ENCODE measurements at places on chromosomes 11 and 22.

DNA sequence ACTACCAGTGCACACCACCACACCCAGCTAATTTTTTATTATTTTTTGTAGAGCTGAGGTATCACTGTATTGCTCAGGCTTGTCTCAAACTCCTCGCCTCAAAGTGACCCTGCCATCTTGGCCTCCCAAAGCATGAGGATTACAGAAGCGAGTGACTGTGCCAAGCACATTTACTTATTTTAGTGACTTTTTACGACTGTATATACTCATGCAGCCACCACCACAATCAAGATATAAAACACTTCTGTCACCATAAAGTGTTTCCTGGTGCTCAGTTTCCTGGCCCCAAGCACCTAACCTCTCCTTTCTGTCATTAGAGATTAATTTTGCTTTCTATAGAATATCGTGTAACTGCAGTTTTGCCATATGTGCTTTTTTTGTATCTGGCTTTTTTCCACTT is 25.9 kb downstream of the ELP4 start:
- no peak for DNase-seq

DNA sequence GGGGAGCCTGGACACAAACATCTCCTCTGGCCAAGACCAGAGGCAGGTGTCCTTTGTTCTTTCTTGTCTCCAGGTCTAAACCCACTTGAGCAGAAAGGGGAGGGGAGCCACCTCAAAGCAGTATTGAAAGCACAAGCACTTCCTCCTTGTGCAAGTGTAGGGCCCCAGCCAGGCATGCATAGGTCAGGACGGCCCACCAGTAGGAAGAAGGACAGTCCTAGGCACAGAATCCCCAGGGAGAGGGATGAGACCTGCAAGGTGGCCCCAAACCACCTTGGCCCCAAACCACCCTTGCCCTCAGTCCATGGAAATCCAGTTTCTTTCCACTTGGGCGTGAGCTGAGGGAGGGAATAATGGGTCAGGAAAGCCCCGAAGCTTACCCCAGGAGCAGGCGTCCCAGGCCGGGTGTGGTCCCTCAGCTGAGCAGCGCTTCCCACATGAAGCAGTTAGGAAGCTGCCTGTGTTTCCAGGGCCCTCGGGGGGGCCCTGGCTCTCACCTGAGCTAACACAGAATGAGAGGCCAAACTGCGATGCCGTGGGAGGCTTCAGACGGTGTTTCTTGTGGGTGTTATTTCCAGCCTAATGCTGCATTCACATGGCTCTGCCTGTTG is 20.4 kb upstream of the IGSF9B start:
- no peak for DNase-seq

DNA sequence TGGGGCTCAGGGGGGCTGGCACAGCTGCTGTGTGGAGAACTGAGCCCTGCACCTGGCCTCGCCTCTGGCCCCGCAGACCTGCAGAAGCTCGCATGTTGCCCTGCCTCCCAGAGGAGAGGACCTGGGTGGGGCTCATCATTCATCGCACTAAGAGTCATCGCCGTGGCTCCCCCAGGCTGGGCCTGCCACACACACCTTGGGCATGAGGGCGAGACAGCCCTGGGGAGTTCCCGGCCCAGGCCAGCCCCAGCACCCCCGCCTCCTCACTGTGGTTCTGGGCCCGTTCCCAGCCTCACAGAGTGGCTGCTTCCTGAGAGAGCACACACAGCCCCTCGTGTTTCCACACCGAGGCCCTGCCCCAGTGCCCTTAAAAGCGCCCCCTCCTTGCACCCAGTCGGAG is 694.6 kb downstream of the TBC1D22A start:
- no peak for DNase-seq

- no peak for DNase-seq
Measured at GRCh38 chr11:19956228-19956627, 204.0 kb downstream of the DBX1 start.

GRCh38 chr22:48218889-48219420 is 1456.5 kb downstream of the TBC1D22A start:
- no peak for DNase-seq

- peak; percentile 76 for DNase-seq
Measured at GRCh38 chr22:36856121-36856791, 4.5 kb upstream of the NCF4 start.

- no peak for DNase-seq
Measured at GRCh38 chr11:61172356-61172755, 11.1 kb upstream of the VPS37C start.

- DNase-seq = no peak
Measured at GRCh38 chr11:68933605-68934320, 30.1 kb downstream of the IGHMBP2 start.

DNA sequence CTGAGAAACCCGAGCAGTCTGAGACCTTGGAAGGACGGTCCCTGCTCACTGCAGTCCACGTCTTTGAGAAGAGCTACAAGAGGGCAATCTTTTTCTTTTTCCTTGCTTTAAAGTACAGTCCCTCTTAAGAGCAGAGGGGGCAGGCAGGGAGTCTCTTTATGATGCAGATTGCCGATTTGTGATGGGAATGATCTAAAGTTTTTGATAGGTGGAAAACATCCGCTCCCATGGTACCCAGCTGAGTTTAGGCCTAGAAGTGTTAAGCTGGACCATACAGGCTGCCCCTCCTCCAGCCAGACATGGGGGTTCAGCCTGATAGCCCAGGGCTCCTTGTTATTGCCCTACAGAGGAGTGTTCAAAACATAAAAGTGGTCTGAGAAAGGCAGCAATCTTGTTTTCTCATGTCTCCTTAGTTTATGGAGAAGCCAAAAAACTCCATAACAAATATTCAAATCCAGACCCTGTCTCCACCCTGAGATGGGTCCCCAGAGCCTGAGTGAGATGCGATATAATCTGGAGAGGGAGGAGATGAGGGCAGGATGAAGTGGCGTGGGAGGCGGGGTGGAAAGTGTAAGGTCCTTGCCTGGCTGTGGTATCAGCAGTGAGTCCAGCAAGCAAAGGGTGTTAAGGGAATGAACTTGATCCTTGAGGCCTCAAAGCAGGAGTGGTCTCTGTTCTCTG is 135.1 kb downstream of the FDX1 start:
- DNase-seq = no peak

DNA sequence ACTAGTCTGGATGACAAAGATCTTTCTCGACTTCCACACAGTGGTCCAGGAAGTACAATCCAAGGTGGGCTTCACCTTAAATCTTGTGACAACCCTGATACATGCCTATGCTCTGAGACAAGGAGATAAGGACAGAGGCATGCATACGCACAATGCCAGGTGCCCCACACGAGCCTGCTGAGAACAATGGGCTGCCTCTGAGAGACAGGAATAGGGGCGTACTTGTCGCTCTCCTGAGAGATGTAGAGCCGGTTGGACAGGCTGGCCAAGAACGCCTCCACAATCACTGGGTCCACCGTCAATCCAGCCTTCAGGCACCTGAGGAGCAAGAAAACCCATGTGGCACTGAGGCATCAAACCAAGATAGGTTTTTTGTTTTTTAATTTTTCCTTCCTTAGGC is 25.5 kb downstream of the SERPIND1 start:
- no peak for DNase-seq

- no peak for DNase-seq
Measured at GRCh38 chr11:2555891-2556290, 111.1 kb downstream of the KCNQ1 start.

DNA sequence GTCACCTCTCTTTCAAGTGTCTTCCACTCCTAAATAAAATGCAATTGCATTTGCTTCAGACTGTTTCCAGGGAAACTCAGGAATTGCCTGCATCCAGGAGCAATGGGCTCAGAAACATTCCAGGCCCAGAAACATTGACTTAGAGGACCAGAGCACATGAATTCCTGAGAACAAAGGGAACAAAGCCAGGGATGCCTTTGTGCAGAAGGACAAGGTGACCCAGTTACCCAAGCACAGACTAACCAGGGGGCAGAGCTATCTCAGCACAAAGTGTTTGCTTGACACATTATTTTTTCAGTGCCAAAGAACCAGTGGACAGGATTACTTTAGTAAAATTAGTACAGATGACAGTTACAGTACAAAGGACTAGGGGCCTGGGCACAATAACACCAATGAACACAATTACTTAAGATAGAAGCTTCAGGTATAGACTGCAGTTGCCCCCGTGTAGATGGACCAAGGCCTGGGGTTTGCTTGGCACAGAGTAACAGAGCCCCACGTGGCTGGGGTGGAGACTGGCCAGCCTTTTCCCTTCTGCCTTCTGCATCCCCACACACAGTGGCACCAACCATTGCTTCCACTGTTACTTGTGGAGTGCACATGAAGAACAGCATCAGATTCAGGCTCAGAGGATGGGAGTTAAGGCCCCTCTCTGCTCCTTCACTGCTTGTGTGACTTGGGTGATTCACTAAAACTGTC is 500.8 kb downstream of the INSC start:
- no peak for DNase-seq

GRCh38 chr11:32172041-32172847 is 81.4 kb downstream of the RCN1 start:
- DNase-seq = no peak

- no peak for DNase-seq
Measured at GRCh38 chr11:782264-783174, 5.2 kb upstream of the GATD1 start.
